Muscle of arm (tissue), 14 donors: ENCODE measurements at places on chromosomes 16 and 17. TPM values are rescaled to one million over a fixed set of nuclear protein-coding genes. Genes with fewer than 3 reads are reported as not detected.

DNA sequence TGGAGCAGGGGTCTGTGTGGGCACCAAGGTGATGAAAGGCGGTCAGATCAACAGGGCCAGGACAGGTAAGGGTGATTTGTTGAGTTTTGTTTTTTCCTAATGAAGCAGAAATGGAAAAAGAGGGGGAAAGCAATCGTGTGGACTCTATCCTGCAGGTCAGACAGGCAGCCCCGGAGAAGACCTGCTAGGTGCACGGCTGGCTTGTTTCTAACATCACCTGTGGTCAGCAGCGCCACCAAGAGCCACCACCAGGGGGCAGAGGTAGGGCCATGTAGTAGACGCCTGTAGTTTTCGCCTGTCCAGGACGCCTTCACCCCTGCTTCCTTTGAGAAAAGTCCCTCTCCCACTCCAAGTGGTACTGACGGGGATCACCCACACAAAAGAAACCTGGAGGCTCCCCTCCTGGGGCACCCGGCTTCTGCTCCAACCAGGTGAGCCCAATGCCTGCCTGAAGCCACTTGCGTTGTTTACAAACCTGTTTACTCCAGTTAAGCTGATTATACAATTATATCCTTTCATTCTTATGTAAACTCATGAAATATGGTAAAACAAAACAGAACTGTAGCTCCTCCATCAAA, 54.2 kb upstream of the SEC14L1 start:
- DNase-seq = peak; percentile 69

- DNase-seq = no peak
These were observed 141.7 kb upstream of the ANKFN1 start for GRCh38 chr17:56011406-56012131.

DNA sequence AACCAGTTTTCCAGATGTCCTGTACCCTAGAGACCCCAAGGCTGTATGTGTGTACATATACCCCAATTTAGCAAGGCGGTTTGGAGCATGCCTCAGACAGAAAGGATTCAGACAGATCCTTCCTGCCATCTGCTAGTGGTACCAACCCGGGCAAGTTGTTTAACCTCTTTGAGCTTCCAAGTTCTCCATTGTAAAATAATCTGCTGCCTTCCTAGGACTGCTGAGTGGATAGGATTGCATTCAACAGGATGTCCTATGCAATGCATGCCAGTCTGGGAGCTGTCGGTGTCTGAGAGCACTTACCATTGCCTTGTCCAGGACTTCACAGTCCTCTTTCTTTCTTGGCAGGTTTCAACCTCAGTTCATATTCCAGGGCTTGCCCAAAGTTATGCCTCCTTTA, 1.9 kb downstream of the CDH13 start:
- no peak for DNase-seq

DNA sequence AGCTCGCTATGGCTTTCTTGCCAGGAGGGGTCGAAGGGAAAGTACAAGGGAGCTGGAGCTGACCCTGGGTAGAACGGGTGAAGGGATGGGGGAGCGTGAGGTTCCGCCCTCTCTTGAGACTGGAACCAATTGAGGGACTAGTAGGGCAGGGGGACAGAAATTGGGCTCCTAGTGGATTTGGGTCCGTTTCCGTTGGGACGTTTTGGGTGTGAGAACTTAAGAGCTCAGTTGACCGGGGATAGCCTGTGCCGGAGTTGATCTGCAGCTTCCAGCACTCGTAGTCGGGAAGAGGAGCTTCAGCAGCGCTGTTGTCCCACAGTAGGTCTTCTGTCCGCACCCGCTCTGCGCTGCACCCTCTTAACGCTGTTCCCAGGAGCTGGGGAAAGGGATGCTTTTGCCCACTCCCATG, 481 bp downstream of the CNTROB start:
- DNase-seq = no peak

DNA sequence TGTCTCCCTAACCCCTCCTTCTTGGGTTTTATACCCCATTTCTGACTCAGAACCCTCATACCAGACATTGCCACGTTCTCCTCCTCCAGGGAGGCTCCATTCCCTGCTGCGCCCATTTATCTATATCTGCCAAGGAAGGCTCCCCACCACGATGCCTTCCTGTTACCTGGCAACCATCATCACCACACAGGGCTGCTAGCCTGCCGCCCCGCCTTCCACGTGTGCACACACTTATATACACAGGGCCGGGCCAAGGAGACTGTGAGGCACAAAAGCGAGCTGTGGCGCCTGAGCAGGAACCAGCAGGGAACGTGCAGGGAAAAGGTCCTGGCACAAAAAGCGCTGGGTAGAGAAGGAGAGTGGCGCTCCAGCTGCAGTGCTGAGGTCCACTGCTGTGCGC, 261.8 kb downstream of the CBLN1 start:
- no peak for DNase-seq

DNA sequence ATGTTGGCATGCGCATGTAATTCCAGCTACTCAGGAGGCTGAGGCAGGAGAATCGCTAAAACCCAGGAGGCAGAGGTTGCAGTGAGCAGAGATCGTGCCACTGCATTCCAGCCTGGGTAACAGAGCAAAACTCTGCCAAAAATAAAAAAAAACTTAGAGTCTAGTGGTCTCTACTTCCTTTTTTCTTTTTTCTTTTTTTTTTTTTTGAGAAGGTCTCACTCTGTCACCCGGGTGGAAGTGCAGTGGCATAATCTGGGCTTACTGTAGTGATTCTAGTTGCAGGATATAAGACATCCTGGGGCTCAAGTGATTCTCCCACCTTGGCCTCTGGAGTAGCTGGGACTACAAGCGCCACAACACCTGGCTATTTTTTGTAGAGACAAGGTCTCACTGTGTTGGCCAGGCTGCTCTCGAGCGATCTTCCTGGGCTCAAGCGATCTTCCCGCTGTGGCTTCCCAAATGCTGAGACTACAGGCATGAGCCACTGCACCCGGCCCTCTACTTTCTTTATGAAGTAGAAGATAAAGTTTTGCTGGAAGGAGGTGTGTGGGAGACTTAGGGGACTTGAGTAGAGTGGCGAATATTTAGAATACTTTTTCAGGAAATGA, 47.9 kb upstream of the TAOK1 start:
- no peak for DNase-seq

DNA sequence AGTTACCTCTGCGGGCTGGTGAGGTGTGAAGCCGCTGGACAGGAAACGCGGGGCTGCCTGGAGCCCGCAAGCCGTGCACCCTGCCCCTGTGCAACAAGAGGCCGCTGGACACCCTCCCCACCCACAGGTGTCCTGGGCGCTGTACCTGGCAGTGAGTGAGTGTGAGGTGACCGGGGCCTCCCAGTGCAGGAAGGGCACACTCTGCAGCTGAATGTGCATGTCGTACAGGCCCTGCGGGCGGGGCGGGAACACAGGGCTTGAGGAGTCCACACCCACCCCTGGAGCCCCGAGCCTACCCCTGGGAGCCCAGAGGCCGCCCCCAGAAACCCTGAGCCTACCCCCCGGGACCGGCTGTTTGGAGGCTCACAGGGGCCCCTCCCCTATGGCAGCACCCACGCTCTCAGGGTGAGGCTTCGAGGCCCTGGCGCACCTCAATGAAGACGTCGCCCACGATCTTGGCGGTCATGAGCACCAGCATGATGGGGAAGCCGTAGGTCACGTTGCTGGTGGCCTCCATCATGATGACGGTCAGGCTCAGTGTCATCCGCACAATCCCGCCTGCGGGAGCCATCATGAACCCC, 4.3 kb upstream of the CCDC154 start:
- no peak for DNase-seq

DNA sequence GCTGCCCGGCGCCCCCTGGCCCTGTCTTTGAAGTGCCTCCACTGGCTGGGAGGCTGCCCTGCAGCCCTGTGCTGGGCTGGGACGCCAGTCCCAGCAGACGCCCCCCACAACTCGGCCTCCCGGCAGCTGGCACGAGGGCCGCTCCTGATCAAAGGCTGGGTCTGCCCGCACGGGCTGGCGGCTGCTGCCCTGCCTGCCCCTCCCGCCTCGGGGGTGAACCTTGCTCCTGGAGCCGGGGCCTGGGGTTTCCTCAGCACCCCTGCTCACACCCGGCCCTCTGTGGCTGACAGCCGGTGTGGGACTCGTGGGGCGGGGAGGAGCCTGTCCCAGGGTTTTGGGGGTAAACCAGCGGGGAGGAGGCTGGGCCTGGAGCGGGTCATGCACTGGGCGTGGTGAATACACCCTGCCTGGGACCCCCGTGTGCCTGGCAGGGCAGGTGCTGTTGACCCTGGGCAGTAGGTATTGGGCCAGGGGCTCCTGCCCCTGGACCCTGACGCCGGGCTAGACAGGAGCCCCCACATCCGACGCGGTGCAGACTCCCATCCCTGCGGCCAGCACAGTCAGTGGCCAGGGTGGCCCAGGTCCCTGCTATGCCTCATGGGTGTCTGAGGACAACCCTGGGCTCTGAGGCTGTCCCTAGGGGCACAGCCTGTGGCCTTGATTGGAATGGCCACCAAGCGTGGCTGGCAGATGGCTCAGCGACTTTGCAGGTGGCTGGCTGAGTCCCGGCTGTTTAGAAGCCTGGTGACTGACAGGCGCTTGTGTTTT, 21.7 kb downstream of the CENPX start:
- no peak for DNase-seq

DNA sequence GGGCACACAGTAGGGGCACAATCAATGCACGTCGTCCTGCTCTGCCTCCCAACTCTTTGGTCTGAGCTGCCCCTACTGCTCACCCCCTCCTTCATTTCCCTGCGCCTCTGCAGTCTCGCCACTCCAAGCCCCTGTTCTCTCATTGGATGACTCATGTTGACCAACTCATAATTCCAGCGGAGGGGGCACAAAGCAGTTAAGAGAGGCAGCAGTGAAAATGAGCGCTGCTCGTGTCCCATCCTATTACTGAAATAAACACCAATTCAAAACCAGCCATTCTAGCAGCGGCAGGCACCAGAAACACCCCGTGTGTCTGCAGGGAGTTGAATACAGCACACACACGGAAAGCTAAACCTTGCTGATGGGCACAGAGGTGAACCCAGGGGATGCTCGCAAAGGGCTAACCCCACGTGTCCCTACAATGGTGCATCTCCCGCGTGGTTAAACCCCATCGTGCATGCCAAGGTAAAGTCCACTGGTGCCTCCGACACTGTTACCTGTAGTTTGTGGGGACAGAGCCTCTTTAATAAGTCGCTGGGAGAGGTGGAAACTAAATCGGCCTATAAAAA, 310.4 kb downstream of the XYLT1 start:
- DNase-seq = no peak

HIGD1B gene
- 5.8 TPM for polyA plus RNA-seq

NFATC2IP gene
- 14.1 TPM for polyA plus RNA-seq

EXOC7 gene
- polyA plus RNA-seq = 100 TPM

PLXDC1 gene
- polyA plus RNA-seq = 6.4 TPM

TNFSF12 gene
- polyA plus RNA-seq = 28.6 TPM
